ENCODE measurements at places on chromosomes 12 and 14.

- DNase-seq, result no peak
Observed at GRCh38 chr14:22478670-22479069, 110.4 kb downstream of the DAD1 start.

DNA sequence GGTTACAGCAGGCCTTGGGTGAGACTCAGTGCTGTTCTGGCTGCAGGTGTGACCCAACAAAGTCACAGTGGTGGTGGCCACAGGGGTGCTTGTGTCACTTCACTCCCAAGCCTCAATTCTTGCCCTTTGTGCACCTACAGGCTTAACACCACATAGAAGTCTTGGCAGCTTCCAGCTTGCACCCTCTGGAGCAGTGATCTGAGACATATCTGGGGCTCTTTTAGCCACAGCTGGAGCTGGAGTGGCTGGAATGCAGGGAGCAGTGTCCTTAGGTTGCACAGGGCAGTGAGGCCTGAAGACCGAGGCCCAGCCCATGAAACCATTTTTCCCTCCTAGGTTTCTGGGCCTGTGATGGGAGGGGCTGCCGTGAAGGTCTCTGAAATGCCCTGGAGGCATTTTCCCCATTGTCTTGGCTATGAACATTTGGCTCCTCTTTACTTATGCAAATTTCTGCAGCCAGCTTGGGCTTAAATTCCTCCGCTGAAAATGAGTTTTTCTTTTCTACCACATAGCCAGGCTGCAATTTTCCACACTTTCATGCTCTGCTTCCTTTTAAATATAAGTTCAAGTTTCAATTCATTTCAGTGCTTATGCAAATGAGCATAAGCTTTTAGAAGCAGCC lies 37.7 kb downstream of the ADAM21 start:
- DNase-seq, result no peak

DNA sequence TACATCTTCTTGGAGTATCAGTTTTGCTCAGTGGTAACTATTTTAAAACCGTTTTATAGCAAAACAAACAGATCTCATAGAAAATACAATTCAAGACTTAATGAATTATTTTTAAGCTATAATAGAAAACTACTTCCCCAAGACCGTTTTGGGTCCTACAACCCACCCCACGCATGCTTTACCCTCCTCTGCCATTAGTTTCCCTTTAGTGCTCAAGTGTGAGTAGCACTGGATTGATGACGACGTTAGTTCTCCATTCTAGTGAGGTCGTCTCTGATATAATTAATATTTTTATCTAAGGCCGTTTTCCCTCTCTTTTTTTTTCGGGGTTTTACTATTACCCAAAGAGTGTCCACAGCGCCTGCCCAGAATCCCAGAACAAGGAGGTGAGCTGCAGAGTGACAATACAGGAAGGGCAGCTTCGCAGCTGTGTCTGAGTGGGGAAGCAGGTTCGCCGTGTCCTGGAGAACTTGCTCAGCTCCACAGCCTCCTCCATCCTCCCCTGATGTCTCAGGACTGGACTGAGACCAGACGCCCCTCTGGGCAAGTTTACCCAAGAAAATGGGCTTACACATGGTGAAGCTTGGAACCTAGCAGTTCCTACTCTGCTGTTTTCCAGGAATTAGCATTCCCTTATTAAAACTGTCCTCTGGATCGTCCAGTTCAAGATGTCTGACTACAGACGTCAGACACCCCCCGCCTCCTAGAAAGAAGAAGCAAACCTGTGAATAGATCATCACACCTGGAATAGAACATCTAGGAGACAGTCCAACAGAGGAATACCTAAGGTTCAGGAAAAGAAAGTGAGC lies 31.9 kb upstream of the MON2 start:
- DNase-seq, result no peak

- no peak for DNase-seq
Observed at GRCh38 chr12:29726741-29727348, 56.9 kb downstream of the TMTC1 start.

Measured in anterior cingulate cortex (tissue), 58 donors.